Omental fat pad (tissue), 4 donors: ENCODE measurements at places on chromosomes 12 and 14. TPM values are rescaled to one million over a fixed set of nuclear protein-coding genes. Genes with fewer than 3 reads are reported as not detected.

BTBD6 gene
- total RNA-seq = 67.3 TPM

OR4K13 gene
- total RNA-seq = not detected

OR4E2 gene
- total RNA-seq = not detected

ACSM4 gene
- total RNA-seq = not detected

COCH gene
- total RNA-seq = 3.8 TPM

SYT10 gene
- not detected for total RNA-seq

DNA sequence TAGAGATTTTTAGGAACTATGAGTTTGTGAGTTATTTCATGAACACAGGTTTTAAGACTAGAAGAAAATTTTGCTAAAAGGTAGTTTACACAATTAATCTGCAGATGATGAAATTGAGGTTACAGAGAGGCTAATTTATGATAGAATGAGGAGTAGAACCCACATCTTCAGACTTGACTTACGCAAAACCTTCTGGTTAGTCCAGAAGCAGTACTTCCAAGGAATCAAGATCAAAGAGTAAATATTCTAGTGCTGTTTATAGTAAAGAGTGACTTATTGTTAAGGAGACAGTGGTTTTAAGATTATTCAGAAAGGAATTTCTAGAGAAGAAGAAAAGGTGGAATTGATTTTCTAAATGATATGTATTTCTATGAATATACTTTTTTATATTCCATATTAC is 10.6 kb upstream of the KITLG start:
- no peak for DNase-seq

- no peak for DNase-seq
Measured at GRCh38 chr12:128450810-128451209, 183.8 kb downstream of the TMEM132C start.

- no peak for DNase-seq
Measured at GRCh38 chr12:12007001-12007712, 63.6 kb upstream of the BCL2L14 start.

FLVCR2 gene
- total RNA-seq = 5.8 TPM

GDF3 gene
- not detected for total RNA-seq

DNA sequence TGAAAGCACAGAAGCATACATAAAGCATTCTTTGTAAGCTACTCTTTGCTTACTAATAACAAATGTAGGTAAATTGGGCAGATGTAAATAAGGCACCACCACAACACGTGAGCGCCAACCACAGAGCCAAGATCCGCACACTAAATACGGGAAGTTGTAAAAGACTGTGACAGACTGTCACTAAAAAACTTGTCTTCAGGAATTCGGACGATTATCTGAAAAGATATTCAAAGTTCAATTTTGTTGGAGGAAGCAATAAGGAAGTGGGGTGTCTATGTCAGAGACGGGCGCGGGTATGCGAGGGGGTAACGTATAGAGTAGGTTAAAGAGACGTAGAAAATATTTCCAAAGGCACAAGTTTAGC is 1.5 kb upstream of the HSP90B1 start:
- no peak for DNase-seq

VRTN gene
- not detected for total RNA-seq

DNA sequence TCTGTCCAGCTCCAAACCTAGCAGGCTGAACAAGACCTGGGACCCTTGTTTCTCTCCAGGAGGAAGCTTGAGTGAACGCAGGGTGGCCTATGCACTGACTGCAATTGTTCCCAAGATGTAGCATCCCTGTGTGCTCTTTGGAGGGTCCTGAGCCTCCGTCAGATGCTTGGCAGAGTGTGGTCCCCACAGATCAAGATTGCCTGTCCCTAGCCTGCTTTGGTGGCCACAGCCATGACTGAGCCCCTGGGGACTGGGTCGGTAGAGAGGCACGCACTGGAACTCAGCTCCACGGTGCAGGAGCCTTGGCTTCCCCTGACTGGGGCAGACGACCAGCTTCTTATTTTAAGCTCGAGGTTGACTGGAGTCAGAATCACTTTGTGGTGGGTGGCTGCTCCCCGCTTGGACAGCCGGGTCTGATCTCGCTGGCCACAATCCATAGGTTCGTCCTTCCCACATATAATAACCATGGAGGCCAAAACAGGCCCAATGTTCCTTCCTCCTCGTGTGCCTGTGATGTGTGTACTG is 97.8 kb downstream of the LGMN start:
- DNase-seq = no peak

KRT85 gene
- not detected for total RNA-seq

- no peak for DNase-seq
Measured at GRCh38 chr14:76900682-76901081, 74.5 kb downstream of the LRRC74A start.

ERP27 gene
- total RNA-seq = 0.56 TPM

GRCh38 chr12:123900871-123901376 is 71.7 kb downstream of the CCDC92 start:
- no peak for DNase-seq

ACRBP gene
- total RNA-seq = 3.8 TPM

DNA sequence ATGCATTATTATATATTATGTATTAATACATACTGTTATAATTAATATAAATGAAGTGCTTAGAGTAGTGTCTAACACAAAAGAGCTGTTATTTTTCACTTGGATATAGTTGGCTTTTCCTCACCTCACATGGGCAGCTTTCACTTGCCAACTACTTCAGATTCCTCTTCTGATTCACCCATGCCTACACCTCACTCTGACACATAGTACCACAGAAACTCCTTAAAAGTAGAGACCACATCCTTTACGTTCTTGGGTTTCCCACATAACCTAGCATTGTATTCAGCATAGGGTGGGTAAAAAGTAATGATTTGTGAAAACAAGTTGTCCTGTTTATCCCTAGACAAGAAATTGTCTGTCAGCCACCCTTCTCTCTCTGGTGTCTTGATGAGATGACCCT is 61.0 kb downstream of the DIO2 start:
- DNase-seq = no peak

DNA sequence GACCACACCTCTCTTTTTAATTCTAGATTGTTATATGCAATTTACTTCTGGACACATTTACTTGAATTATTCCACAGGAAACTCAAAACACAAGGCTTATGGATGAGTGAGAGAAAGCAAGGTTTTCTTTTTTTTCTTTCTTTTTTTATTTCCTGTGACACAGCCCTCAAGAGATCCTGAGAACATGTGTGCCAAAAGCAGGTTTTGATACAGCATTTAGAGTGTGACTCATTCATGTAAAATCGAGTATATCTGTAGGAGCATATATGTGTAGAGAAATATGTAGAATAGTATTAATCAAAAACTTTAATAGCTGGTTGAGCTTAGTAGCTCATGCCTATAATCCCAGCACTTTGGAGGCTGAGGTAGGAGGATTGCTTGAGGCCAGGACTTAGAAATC is 4.4 kb upstream of the MAX start:
- no peak for DNase-seq

CCND2 gene
- total RNA-seq = 116 TPM

DNA sequence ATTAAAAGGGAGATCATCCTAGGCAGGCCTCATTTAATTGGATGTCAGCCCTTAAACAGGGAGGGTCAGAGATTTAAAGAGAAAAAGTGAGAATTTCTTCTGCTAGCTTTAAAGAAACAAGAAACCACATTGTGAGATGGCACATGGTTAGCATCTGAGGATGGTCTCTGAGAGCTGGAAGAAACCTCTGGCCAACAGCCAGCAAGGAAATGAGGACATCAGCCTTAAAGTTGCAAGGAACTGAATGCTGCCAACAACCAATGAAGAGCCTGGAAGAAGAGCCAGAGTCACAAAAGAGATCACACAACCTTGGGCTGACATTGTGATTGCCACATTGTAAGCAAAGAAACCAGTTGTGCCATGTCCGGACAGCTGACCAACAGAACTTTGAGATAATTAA is 17.5 kb upstream of the FAR2 start:
- DNase-seq = no peak

- no peak for DNase-seq
Measured at GRCh38 chr12:23039834-23040233, 414.9 kb downstream of the ETNK1 start.

HELB gene
- total RNA-seq = 7.6 TPM

IL23A gene
- not detected for total RNA-seq

DNA sequence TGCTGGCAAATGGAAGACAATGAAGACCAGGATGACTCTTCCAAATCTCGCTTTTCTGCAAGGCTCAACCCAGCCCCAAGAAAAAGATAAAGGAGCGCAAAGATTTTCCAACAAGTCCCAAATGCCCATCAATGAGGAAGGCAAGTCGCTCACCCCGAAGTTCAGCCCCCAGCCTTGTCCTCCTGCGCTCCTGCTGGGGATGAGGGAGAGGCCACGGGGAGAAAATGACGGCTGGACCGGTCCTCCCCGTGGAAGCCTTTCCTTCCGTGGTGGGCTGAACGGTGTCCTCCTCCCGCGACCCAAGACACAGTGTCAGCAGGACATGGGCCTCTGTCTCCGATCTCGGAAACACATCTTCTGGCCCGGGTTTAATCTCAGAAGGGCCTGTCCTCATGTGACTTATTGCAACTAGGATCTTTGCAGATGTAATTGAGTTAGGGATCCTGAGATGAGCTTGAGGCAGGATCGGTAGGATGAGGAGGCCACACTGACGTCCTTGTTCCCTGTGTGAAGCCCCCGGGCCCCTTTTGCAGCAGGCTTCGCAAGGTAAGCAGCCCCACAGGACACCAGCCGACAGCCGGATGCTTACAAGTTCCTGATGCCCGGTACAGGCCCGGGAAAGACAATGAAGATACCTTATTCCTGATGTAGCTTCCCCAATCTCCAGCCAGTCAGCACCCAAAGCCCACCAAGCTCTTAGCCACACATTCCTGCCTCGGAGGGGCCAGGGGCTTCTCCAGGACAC is 64.2 kb downstream of the GALNT9 start:
- DNase-seq = no peak

DNA sequence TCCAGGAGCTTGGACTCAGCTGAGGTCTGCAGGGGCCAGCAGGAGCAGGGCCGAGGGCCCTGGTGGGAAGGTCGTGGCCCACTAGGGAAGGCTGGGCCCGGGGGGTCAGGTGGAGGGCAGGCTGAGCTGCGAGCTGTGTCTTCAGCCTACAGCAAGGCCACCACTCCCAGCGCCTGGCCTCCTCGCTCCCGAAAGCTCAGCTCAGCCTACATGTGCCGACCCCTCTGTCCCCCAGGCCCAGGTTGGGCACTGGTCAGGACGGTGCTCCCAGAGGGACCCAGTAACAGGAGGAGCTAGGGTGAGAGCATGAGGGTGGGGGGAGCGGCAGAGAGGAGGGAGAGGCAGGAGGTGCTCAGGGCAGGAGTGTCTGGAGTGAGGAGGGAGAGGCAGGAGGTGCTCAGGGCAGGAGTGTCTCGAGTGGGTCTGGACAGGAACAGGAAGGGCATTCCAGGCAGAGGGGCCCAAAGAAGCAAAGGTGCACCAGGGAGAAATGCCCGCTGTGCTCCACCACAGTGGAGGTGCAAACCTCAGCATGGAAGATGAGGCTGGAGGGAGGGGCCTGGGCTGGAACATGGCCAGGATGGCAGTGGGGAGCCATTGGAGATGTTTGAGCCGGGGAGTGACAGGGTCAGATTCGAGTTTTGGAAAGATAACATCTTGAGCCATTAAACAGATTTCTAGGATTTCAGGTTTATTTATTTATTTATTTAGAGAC is 29.1 kb upstream of the GPR132 start:
- no peak for DNase-seq

VDR gene
- total RNA-seq = 6.8 TPM

CCDC184 gene
- 0.63 TPM for total RNA-seq

LRTM2 gene
- total RNA-seq = not detected

GRCh38 chr14:54599966-54600716 is 33.2 kb downstream of the SAMD4A start:
- DNase-seq = no peak

DNA sequence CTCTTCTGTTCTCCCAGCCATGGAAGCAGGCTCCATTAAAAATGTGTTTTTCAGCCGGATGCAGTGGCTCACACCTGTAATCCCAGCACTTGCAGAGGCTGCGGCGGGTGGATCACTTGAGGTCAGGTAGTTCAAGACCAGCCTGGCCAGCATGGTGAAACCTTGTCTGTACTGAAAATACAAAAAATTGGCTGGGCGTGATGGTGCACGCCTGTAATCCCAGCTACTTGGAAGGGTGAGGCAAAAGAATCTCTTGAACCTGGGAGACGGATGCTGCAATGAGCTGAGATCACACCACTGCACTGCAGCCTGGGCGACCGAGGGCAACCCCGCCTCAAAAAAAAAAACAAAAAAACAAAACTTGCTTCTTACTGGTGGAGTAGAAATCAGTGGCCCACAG is 39.8 kb downstream of the FNTB start:
- DNase-seq = no peak

GRCh38 chr14:90539996-90540395 is 143.2 kb downstream of the CALM1 start:
- DNase-seq = no peak

SMAGP gene
- 12.0 TPM for total RNA-seq

TPPP2 gene
- total RNA-seq = not detected

NFE2 gene
- total RNA-seq = 1.6 TPM

EID3 gene
- total RNA-seq = 11.2 TPM

B4GALNT1 gene
- total RNA-seq = 1.3 TPM

GRCh38 chr14:89036371-89036770 is 211.9 kb downstream of the TTC8 start:
- DNase-seq = no peak

TMCC3 gene
- total RNA-seq = 9.2 TPM

APAF1 gene
- 18.0 TPM for total RNA-seq

GRCh38 chr12:121124402-121125109 is 8.1 kb upstream of the P2RX7 start:
- no peak for DNase-seq

GRCh38 chr14:39446131-39446744 is 14.0 kb upstream of the FBXO33 start:
- DNase-seq = no peak

DNA sequence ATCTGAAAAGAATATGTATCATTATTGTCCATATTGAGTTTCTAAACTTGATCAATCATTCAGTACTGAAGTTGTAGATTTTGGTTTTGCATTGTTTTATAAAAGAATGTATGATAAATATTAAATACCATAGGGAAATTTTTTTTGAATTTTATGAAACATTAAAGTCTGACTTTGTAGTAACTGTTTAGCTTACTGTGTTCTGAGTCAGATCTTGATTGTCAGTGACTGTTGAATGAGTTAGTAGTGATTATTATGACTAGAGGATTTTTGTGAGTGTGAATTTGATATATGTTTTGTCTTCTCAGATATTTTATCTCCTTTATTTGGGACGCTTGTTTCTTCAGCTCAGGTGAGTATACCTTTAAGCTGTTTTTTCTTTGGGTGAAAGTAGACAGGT is 10.1 kb downstream of the TDP1 start:
- DNase-seq = no peak

GRCh38 chr12:125919856-125920470 is 854.7 kb downstream of the AACS start:
- no peak for DNase-seq
